ENCODE measurements at places on chromosomes 6 and 20.
A peak's percentile ranks its signal among the peaks of the same experiment; 100 is the strongest.

DNA sequence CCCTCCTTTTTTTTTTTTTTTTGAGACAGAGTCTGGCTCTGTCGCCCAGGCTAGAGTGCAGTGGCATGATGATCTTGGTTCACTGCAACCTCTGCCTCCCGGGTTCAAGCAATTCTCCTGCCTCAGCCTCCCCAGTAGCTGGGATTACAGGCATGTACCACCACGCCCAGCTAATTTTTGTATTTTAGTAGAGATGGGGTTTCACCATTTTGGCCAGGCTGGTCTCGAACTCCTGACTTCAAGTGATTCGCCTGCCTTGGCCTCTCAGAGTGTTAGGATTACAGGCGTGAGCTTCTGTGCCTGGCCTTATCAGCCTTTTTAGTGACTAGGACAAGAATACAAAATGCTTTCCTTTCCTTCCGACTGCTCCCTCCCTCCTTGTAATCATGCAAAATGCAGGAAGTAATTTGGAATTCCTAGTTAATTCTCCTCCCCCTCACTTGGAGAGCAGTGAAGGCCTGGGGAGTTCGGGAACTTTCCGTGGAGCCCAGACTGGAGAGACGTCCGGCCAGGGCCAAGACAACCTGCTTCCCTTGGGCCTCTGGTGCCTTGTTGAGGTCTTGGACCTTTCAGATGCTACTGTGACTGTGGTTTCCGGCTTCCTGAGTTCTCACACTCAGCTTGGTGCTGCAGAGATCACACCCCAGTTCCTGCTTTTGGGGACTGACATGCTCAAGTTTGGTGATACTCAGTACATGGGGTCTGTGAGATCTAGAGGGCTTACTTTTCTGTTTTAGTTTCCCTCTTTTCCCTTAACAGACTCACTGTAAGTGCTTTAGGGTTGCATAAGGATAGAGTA lies 3.9 kb upstream of the PHF20 start:
- DNase-seq, result peak; percentile 49

DNA sequence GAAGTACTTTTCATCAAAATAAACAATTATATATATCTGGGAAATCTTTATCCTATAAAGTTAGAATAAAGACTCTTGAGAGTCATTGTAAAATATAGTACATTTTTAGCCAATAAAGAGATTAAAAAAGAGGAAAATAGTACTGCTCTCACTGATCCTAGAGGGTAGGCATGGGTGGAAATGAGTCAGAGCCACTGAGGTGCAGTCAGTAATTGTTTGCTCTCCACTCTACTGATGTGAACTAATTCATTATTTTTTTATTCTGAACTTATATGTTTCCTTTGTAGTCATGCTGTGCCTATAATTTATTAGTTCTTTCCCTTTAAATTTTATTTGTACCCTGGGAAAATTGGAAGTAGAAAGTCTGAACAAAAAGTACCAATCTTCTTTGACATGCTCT lies 1359.4 kb upstream of the GJE1 start:
- no peak for DNase-seq

DNA sequence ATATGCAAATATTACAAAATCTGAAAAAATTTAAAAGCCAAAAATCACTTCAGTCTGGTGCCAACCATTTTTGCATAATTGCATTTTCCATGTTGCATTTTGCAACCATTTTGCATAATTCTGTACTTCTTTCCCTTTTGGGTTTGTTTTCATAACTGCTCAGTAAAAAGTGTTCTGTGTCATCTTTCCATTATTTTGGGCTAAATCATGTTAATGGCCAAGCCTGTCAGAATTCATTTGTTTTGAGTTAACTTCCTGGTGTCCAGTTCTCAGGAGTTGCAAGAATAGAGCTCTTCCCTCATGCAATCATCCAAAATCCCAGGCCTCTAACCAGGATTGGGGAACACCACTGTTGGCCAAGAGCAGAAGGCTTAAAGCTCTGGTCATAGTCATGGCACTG lies 133.6 kb downstream of the MTHFD1L start:
- DNase-seq, result no peak

- DNase-seq, result no peak
These were observed 116.1 kb upstream of the INSM1 start for GRCh38 chr20:20251836-20252235.

DNA sequence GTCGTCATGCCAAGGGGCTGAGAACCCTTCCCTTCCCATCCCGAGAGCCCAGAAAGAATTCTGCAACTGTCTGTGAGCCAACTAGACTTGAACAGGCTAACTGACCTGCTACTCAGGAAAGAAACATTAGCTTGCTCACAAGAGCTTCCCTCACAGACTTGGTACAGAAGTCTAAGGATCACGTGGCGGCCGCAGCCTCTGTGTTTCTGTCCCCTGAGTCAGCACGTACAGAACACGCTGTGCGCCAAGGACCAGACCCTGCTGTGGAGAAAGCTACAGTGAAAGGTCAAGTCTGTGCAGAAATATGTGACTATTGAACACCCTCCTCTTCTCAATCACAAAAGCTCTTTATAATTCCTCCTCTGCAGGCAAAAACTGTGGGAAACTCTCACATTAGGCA lies 151.3 kb upstream of the QKI start:
- no peak for DNase-seq

GRCh38 chr20:11651647-11652046 lies 266.0 kb upstream of the BTBD3 start:
- no peak for DNase-seq

- no peak for DNase-seq
These were observed 167.5 kb downstream of the GPX5 start for GRCh38 chr6:28693033-28693750.

DNA sequence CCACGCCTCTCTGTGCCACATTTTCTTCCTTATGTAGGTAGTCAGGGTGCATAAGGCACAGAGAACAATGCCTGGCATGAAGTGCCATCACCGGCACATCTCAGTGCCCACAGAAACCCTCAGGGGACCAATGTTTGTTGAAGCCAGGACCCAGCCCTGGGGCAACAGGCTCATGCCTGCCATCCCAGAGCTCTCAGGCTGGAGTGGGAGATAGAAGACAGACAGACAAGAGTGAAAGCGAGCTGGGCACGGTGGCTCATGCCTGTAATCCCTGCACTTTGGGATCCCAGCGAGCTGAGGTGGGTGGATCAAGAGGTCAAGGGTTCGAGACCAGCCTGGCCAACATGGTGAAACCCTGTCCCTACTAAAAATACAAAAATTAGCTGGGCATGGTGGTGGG lies 13.5 kb downstream of the EFCAB8 start:
- no peak for DNase-seq

GRCh38 chr6:123638865-123639264 lies 2.1 kb upstream of the TRDN start:
- no peak for DNase-seq

DNA sequence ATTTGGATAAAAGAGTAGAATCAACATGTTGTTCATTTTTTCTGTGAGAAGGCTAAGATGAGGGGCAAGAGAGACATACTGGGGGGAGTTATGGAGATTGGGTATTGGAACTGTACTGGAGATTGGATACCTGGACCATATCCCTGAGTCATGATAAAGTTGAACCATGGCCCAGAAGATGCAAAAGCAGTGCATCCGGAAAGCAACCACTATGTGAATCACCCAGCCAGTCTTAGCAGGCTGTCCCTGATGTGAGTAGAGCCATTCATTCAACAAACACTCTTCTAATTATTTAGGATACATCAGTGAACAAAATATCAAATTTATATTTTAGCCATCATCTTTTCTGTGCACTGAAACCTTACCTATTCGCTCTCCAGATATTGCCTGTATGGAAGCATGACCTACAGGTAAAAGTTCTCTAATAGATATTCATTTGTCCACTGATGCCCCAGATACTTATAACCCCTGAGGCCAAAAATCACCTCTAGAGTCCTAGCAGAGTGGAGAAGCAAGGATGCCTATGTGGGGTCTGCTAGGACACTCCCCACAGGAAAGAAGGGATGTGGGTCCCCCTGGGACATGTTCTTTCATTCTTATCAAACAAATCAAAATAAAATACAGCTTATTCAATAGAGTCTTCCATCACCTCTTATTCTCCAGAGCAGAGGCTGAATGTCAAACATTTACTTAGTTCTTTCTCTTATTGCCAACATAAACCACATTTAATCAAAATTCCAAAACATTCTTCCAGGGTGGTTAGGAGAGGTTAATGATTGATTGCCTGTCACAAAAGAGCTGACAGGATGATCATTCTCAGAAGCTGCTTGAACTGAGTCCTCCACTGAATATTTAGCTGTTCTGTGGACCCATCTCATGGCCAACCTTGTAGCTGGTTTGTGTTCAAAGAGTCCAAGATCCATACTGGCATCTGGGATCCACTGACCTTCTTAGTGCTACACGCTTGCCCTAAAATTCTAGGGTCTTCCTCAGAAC lies 37.0 kb upstream of the PKHD1 start:
- DNase-seq, result no peak

DNA sequence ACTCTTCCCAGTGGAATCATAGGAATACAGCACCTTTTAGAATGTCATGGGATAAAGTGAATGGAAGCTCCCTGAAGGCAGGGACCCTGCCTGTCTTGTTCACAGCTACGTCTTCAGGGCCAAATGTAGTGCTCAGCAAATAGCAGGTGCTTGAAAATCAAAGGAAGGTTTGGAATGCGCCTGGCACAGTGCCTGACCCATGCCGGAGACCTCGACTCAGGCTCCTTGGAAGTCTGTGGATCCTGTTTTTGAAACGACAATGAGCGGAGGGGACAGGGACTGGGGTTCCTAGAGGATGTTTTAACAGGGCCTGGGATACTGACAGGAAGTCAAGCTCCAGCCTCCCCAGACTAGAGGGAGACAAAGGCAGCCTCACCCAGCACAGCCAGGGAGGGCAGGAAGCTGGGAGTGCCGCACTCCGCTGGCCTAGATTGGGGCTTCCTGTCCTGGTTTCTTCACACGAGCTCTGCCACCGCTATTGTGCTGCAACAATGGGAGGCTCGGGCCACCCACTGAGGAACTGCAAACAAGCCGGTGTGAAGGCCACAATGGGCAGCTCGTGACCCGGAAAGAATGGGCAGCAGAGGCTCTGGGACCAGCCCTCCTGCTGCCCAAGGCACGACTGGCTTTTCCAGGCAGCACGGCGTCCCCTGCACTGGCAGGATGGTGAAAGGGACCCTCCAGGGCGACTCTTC lies 76.7 kb downstream of the PREX1 start:
- DNase-seq, result no peak

DNA sequence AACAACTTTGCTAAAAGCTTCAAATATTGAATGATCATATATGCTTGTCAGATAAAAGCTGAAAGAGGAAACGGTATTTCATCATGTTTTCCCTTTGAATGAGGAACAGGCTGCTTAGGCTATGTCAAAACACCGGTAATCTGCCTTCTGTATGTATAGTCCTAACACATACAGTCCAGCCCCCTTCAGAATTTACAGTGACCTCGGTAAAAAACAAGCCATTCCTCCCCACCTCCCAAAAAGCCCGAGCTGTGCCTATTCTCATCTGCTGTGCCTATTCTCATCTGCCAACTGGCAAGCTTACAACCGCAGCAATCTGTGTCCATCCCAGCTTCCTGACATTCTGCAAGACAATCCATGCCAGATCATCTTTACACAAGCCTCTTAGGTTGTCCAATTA lies 26.8 kb upstream of the UBE2J1 start:
- DNase-seq, result no peak

- no peak for DNase-seq
These were observed 541.0 kb upstream of the ADGRB3 start for GRCh38 chr6:68094070-68094469.

DNA sequence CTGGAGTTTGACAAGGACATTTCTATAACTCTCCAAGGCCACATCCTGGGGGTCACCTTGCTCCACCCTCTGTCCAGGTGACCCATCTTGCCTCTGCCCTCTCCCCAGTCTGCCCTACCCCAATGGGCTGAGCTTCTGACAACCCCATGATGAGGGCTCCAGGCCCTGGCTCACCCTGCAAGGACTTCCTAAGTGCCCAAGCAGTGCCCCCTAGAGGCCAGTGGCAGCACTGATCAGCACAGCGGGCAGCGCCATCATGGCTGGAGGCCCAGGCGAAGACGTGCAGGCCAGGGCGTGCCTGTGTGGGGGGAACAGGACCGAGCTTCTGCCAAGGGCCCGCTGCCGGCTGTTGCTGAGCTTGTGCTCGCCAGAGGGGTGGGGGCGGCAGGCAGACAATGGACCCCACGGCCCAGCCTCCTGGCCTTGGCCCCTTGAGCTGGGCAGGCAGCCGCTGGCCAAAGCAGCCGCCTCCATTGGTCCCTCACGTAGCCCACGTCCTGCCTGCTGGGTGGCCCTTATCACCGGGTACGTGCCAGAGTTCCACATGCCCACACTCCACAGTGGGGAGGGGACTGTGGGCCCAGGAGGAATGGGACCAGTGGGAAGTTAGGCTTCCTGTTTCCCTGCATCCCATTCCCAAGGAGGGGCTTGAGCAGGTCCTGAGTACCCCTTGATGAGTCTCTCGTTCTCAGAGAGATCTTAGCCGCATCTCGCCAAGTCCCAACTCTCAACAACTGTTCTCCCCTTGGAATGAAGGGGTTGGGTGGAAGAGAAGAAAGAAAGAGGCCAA lies 64.3 kb downstream of the MRPL14 start:
- DNase-seq, result no peak

DNA sequence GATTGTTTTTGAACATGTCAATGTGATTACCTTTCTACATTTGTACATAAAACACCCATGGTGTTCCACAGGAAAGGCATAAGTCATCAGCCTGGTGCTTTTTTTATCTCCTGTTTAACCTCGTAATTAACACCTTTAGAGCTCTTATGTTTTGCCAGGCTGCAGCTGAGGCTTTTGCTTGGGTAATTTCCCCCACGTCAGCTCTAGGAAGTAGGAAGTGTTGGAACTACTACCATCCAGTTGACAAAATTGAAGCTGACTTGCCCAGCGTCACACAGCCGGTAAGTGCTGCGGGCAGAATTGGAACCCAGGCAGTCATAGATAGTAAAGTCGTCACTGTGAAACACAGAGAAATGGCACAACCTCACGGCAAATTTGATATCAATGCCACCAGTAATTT lies 86.6 kb upstream of the BMP2 start:
- no peak for DNase-seq

DNA sequence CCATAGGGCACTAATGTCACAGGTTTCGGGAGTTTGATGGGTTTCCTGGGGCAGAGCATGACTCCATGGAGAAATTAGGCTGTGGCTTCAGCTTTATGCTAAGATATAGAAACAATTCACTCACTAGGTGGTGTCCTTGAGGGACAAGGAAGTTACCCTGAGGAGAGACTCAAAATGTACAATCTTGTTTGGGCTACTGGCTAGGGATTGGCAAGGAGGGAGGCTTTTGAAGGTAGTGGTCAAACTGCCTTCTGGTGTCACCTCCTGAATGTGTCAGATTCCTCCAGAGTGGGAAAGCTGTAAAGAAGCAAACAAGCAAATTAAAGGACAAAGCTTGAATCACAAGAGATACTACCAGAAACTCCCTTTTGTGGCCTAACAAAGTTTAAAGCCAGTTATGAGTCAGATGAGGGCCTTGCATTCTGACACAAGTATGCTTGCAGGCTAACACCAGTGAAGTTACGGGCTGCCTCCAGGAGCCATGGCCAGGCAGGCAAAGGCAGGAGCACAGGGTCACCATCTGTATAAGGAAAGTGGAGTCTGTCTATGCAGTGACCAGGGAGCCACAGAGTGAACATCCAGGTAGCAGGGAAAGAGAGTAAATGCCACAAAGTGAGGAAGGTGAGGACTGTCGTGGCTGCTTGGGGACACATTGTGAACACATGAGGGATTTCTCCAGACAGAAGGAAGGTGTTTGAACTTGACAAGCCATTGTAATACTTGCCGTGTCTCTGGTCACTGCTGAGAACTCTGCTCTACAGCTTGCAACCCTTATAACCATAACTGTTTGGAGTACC lies 107.7 kb upstream of the DTNBP1 start:
- no peak for DNase-seq

GRCh38 chr6:7921632-7922092 lies 11.1 kb upstream of the TXNDC5 start:
- DNase-seq, result no peak

GRCh38 chr6:102582569-102582968 lies 1189.1 kb downstream of the GRIK2 start:
- DNase-seq, result no peak
